ENCODE measurements at places on chromosomes 3 and 15. TPM values are rescaled to one million over a fixed set of nuclear protein-coding genes. Genes with fewer than 3 reads are reported as not detected.

DNA sequence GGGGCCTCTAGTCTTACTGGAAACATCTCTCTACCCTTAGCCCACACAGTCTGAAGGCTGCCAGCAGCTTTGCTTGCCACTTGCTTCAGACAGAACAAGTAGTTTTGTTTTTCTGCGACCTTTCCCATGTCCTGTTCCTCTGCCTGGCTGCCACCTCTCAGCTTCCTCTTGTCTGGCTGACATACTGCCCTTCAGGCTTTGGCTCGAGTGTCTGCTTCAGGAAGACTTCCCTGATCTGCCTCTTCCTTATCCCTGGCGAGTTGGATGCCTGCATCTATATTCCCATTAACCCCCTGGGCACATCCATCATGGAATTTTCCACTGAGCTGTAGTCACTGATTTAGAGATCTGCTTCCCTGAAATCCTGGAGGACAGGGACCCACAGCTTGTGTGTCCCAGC is 25.1 kb upstream of the CPNE9 start:
- ATAC-seq: no peak

DNA sequence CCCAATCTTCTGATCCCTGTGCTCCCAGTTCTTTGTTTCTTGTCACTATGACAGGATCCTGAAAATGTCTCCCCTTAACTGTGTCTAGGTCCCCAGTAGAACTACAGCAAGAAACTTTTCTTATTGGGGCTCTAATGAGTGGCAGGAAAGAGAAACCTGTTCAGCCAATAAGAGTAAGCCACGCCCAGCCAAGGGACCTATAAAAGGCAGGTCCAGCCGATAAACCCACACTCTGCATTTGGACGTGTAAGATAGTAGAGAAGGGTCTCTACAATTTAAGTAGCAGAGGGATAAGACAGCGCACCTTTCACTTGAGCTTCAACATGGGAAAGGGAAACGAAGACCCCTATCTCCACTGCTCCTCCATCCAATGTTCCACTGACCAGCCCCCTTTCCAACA is 149.9 kb downstream of the LMLN start:
- no peak for ATAC-seq

GRCh38 chr3:111924283-111924682 is 54.5 kb upstream of the ABHD10 start:
- no peak for ATAC-seq

- peak; percentile 88 for ATAC-seq
Observed at GRCh38 chr3:35596335-35596995, 42.9 kb upstream of the ARPP21 start.

DNA sequence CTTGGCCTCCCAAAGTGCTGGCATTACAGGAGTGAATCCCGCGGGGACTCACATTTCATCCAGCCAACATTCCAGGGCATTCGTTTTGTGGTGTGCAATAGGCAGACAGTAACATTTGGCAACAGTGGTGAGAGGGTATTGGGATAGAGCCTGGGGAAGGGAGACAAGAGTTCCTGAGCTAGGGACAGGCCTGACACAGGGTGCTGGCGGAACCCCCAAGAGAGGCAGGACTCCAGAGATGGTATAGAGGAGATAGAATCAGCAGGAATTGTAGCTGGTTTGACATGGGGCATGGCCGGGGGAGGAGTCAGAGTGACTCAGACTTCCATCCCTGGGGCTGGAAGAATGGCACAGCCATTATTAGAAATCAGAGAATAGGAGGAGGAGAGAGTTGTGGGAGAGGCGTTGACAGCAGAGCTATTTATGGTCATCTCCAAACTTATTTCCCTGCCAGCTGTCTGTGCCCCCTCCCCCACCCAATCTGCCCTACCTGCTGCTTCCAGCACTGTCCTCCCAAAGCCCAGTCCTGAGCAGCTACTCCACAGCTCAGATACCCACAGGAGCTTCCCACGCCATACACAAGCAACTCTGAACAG is 4.4 kb upstream of the IDH2 start:
- peak; percentile 28 for ATAC-seq

DNA sequence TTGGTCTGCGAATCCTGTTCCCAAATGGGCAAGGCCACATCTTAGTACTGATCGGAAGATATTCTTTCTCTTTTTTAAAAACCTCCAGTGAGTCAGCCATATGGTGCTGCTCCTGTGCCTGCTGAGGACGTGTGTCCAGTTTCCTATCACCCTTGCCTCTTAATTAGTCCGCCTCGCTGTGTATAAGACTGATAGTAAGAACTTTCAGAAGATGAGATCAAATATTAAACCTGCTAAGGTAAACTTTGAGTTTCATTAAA is 612 bp downstream of the UBA5 start:
- ATAC-seq: no peak

DNA sequence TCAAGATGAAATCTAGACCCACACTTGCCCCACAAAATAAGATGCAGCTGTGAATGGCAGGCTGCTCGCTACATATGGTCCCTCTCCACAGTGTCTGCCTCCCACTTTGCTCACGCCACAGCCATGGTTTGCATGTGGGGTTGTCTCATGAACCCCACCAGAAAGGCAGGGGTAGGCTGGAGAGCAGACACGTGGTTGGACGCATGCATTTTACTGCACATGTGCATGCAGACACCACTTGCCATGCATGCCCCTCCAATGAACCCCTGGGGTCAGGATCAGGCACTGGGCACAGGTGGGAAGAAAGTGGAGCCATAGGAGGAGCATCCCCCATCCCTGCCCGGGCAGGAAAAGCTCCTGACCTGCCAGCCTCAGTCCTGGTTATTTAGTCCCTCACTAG is 20.7 kb downstream of the SCN5A start:
- ATAC-seq: no peak

DNA sequence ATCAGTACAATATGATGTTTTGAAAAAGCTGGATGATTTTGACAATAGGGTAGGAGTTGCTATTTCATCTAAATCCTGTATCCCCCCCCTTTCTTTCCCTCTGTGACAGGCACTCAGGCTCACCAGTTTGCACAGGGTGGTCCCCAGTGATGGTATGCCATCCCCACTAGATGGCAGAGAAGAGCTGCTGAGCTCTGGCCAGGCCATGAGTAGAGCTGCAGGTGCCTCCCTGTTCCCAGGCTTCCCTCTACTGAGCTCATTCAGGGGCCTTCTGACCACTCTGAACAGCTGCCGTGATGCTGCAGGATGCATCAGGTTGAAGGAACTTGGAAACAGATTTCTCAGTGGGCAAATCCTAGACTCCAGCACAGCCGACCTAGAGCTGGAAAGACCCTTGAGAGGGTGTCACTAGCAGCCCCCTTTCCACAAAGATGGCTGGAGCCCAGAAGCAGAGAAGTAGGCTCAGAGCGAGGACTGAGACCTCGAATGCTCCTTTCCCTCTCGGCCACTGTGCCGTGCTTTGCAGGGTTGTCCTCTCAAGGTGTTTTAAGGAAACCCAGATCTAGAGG is 45.1 kb downstream of the EFCAB12 start:
- ATAC-seq: peak; percentile 62

DNA sequence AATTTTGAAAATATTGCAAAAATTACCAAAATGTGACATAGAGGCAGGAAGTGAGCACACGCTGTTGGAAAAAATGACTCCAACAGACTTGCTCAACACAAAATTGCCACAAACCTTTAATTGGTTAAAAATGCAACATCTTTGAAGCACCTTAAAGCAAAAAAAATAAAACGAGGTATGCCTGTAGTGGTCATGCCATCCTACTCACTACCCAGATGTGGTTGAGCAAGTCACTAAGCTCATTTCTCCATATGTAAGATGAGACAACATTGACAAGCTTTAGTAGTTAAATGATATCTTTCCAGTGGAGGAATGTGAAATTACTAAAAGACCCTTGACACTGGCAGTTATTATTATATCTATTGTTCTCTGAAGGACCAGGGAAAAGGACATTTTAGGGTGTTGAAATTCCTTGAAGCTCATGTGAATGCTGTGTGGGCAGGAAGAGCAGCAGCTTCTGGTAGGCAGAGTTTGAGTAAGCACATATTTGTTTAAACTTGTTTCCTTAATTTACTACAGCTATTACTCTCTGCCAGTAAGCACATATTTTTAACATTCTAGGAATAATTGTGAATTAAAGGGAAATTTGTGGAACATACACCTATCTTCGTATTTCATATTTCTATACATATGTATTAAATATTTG is 131.6 kb upstream of the P2RY1 start:
- ATAC-seq: no peak

GRCh38 chr3:13362551-13362950 is 57.6 kb downstream of the NUP210 start:
- no peak for ATAC-seq

The DYNLT2B gene
- total RNA-seq: 55.4 TPM

Data from motor neuron (in vitro differentiated cells).